ENCODE measurements at places on chromosomes 16 and 17. TPM values are rescaled to one million over a fixed set of nuclear protein-coding genes. Genes with fewer than 3 reads are reported as not detected.

MARVELD3 gene
- not detected for total RNA-seq

CFAP97D1 gene
- total RNA-seq, result 0.20 TPM

CWC25 gene
- total RNA-seq, result 7.5 TPM

FBXO39 gene
- total RNA-seq, result 0.31 TPM

PITPNM3 gene
- total RNA-seq, result 1.2 TPM

SLC5A2 gene
- total RNA-seq, result not detected

PLLP gene
- total RNA-seq, result 0.37 TPM

RNF157 gene
- 0.10 TPM for total RNA-seq

ABI3 gene
- total RNA-seq, result 0.12 TPM

C17orf113 gene
- not detected for total RNA-seq

PIK3R5 gene
- total RNA-seq, result not detected

ZNF594 gene
- 4.3 TPM for total RNA-seq

MAPT gene
- 2.8 TPM for total RNA-seq

ALDH3A2 gene
- 135 TPM for total RNA-seq

IGFALS gene
- not detected for total RNA-seq

RARA gene
- 58.6 TPM for total RNA-seq

CENPN gene
- total RNA-seq, result 6.8 TPM

RAD51C gene
- 31.0 TPM for total RNA-seq

SNAI3 gene
- total RNA-seq, result not detected

GP1BA gene
- not detected for total RNA-seq

CDRT15L2 gene
- total RNA-seq, result not detected

TPSD1 gene
- not detected for total RNA-seq

CCDC154 gene
- total RNA-seq, result 0.39 TPM

SP2 gene
- total RNA-seq, result 3.0 TPM

LRRC45 gene
- 13.3 TPM for total RNA-seq

Measured in cardiac ventricle fibroblast (primary cell).